ENCODE measurements at places on chromosomes 4 and X.

DNA sequence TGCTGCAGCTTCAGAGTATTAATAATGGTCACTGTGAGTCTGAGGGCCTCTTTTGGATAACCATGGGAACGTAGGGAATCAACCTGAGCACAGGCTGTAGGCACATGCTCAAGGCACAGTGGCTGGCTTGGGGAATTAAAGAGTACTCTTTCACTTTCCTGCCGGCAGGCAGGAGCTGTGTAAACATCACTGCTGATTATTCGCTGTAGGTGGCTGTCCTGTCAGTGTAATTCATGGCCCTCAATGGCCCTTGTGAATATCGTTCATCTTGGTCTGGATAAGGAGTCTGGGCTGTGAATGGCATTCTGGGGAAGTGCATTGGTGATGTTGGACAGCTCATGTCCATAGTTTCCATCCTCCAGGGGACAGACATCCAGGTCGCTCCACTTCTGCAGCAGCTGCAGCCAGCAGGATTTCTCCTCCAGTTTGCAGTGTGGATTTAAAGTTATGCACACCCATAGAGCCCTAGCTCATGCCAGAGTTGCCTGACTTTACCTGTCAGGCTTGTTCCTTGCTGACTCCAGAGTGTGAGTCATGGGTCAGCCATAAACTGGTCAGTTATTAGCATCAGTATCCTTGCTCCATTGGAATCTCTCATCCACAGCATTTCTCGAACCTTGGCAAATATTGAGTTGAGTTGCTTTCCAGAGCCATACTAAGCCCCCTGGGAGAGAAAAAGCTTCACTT is 43.0 kb downstream of the C4orf33 start:
- DNase-seq = no peak

GRCh38 chrX:31420711-31421151 is 348.9 kb upstream of the FTHL17 start:
- no peak for DNase-seq

GRCh38 chr4:7333024-7333780 is 101.5 kb downstream of the PSAPL1 start:
- DNase-seq = no peak

DNA sequence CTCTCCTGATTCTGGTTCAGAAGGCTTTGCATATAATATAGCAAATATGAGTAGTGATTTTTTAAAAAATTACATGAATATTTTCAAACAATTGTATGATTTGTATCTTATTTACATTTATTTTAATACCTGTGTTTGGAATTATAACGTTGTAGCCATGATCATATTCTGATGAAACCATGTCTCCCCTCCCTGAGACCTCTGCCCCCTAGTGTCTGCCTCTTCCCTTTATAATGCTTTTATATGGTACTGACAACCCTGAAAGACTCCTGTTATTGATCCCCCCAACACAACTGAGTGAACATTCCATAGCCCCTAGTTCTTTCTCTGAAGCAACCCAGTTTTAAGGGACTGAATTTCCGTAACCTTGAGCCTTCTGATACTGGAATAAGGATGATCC is 187.4 kb downstream of the SOX3 start:
- no peak for DNase-seq

GRCh38 chr4:40335525-40335894 is 377 bp downstream of the CHRNA9 start:
- DNase-seq = peak; percentile 77

GRCh38 chrX:138754861-138755260 is 43.3 kb upstream of the FGF13 start:
- no peak for DNase-seq

DNA sequence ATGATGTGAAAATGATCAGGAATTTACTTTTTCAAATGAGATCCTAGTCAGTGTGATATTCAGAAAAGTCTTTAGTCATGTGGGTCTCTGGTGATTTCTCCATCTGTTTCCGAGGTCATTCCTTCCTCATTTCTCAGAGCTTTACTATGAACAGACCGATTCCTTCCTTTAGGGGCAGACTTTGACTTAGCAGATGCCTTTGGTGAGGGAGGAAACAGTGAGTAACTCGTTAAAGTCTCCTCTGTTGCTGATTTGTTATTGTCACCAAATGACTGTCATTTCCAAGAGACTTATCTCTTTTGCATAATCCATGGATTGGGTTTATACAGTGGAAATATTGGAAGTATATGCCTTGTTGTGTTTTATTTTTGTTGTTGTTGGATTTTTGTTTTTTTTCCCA is 76.2 kb upstream of the CD99 start:
- peak; percentile 90 for DNase-seq

DNA sequence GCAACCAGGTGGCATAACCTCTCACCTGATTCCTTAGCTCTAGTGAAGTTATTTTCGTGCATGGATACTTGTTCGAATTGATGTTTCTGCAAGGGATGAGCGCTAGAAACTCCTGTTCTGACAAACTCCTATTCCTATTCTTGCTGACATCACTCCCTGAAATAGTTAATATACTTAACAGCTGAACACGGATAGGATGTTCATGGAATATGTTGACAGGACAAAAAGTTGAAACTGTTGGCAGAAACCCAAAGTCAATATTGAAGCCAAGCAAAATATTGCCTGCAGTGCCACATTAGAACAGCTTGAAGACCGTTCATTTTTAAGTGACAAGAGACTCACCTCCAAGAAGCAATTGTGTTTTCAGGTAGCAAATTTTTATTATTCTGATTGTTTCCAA is at the start of gene KLKB1:
KLKB1 (plus strand) TSS at position 287 of the 400 bp plus-strand sequence. CDS start 689 bp downstream, outside the sequence.
- peak; percentile 32 for DNase-seq

DNA sequence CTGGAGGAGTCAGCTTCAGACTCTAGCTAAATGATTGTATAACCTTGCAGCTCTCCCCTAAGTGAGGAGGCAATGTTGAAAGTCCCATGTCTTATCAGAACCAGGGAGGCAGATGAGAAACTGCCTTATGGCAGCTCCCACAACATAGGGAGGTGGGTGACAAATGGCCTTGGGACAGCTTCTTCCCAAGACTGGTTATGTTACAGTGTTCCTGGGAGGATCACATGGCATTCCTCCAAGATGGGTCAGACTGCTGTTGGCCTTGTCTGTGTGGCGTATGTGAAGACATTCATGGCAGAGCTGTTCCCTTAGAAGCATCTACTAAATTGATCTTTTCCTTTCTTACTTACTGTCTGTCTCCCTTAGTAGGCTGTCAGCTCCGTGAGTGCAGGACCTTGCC is 42.0 kb downstream of the HPRT1 start:
- no peak for DNase-seq

- DNase-seq = no peak
Measured at GRCh38 chr4:89072921-89073320, 15.9 kb upstream of the FAM13A start.

DNA sequence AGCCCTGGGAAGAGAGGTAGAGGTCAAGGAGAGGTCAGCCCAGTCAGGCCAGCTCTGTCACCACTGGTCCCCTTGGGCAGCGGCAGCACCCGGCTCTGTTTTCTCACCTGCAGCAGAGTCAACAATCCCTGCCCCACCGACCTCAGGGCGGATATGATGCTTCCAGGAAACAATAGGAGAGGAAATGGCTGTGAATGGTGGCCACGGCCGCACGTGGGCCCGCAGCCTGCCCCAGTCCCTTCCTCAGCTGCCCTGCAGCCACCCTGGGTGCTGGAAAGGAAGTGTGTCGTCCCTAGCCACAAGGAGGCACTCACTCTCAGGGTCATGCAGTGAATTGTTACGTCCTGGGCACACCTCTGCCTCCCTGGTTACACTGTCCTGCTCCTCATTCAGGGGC is 92.5 kb upstream of the ENPP6 start:
- DNase-seq = no peak

DNA sequence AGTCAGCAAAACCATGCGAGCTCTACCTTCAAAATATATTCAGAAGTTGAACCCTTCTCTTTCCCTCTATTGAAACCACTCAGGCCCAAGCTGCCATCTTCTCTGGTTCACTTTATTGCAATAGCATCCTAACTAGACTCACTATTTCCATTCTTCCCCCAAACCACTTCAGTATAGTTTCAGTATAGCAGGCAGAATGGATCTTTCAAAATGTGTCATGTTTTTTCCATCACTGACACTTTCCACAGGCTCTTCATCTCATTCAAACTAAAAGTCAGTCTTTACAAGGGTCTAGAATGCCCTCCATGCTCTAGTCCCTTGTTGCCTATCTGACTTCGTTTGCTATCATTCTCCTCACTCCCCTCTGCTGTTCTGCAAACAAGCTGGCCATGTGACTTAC is 274.4 kb downstream of the IDS start:
- DNase-seq = no peak

GRCh38 chr4:46594661-46595060 is 204.7 kb upstream of the GABRA2 start:
- no peak for DNase-seq

DNA sequence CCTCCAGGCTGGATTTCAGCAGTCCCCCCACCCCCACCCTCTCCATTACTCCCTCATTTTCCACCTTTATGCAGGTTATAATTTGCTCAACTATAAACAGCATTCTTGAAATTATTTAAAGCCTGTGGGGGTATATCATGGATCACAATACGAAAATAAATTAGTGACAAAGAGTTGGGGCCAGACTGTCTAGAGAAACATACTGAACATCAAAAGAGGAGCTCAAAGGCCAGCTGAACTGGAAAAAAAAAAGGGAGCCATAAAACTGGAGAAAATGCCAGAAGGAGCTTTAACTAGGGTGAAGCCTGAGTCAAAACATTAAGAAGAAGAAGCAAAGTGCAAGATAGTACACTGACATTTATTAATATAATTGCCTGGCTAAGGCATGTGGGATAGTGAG is 137.8 kb downstream of the ANTXR2 start:
- no peak for DNase-seq

- no peak for DNase-seq
Measured at GRCh38 chr4:119238068-119238722, 25.7 kb downstream of the USP53 start.

GRCh38 chr4:3199653-3200422 is 49.1 kb upstream of the MSANTD1 start:
- no peak for DNase-seq

- DNase-seq = no peak
Measured at GRCh38 chr4:56817840-56818491, 3.5 kb downstream of the SPINK2 start.

GRCh38 chr4:20895208-20895607 is 194.9 kb downstream of the PACRGL start:
- DNase-seq = no peak

- no peak for DNase-seq
Measured at GRCh38 chrX:65601126-65601525, 66.3 kb upstream of the MSN start.

DNA sequence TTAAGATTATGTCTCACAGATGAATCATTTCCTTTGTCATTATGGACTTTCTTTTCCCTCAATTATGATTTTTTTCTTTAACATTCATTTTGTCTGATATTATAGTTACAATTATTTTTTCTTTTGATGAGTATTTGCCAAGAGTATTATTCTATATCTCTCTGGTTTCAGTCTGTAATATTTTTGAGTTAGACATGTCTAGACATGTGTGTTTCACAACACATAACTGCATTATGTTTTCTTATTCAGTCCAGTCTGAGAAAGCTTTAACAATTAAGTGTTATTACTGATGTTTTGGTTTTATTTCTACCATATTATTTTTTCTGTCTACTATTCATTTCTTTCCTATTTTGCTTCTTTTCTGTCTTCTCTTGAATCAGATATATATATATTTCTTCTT is 108.3 kb upstream of the MID1IP1 start:
- no peak for DNase-seq

GRCh38 chr4:78318126-78318525 is 233.4 kb upstream of the ANXA3 start:
- DNase-seq = no peak

DNA sequence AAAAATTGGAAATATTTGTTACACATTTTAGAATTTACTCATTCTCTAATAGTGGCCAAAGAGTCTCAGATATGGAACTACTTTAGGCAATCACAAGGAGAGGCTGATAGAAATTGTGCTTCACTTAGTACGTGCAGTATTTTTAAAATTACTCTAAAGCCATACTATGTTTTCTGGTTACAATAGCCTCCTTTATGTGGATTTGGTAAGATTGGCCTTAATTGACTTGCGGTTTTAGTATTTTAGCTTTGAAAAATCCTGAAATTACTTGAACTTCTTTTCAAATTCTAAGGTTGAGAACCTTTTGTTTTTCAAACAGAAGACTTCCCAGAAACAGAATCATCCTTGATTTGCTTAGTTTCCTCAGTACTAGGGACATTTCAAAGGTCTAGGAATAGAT is 215.2 kb downstream of the SLC4A4 start:
- no peak for DNase-seq

DNA sequence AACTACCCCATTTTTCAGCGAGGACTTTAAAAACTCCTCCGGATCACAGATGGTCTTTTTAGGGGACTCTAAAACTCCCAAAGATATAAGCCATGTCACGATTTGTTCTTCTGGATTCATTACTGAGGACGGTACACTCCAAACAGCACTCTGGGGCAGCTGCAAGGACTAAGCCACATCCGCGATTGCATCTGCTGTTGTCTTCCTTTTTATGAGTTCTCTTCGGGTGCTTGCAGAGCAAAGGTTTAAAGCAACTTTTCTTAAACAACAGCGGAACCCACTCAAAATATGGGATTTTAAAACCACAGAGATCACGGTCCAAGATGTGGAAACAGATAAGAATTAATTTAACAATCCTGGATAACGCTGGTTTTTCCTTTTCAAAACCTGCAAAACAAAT is at the start of gene ARHGEF6:
ARHGEF6 (minus strand) TSS at position 170 of the 400 bp plus-strand sequence; CDS start at position 120, 50 bp downstream.
- DNase-seq = no peak

GRCh38 chrX:136619899-136620505 is 28.0 kb upstream of the CD40LG start:
- DNase-seq = no peak

DNA sequence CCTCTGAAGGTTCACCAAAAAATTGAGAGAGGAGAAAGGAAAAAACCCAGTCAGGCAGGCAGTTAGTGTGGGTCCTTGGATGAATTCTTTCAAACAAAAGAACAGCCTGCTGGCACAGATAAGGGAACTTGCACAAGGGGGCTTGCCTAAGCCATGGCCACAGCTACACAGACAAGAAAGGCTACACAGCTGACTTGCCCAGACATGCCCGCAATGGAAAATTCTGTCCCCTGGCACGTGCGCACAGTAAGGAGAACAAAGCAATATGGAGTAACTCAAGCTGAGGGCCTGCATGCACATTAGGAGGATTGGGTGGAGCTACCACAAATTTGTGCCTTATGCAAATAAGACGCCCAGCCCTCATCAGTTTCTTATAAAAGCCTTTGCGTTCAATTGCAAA is 512.5 kb upstream of the HTR2C start:
- no peak for DNase-seq

GRCh38 chrX:76172325-76172893 is 453 bp upstream of the PBDC1 start:
- DNase-seq = no peak

DNA sequence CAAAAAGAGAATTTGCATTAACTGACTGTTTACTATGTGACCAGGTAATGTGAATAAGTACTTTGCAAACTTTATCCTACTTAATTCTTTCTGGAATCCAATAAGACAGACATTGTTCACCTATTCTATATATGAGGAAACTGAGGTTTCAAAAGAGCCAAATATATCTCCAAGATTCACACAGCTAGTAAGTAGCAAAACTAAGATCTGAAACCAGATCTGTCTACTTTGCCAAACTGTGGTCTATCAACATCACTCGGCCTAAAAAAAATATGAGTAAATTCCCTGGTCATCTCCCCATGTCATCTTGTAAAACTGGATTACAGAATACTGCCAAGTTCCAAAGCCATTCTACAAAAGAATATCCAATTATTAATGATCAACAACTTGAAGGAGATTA is 52.8 kb downstream of the ANAPC10 start:
- no peak for DNase-seq
